ENCODE measurements at places on chromosomes 5 and 9.

- DNase-seq: no peak
Measured at GRCh38 chr9:125238127-125238914, 2.8 kb downstream of the HSPA5 start.

DNA sequence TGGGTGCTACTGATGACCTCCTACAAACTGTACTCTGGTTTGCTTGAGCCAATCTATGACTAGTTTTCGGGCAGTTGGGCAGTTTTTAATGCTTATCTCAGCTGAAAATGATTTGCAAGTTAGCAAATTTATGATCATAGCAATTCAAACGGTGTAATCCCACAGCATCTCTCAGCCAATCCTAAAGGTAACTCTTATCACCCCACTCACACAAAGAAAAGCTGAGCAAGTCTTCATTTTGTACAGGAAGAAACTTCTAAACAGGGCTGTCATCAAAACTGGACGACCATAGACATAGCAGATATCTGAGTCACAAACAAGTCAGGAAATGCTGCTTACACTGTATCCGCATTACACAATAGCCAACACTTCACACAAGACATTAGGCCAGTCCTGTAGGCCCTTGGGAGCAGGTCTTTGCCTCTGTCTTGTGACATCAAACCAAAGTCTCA is 2.6 kb upstream of the ENC1 start:
- no peak for DNase-seq

GRCh38 chr9:75067894-75068293 is 20.1 kb downstream of the NMRK1 start:
- DNase-seq: no peak

- DNase-seq: no peak
Measured at GRCh38 chr9:83637389-83637788, 14.4 kb downstream of the IDNK start.

GRCh38 chr9:136666372-136667213 is 3.9 kb downstream of the EGFL7 start:
- DNase-seq: no peak

GRCh38 chr5:69032009-69032408 is 61.8 kb upstream of the SLC30A5 start:
- DNase-seq: no peak

Measured in omental fat pad (tissue), 4 donors.